ENCODE measurements at places on chromosomes 3 and 15. TPM values are rescaled to one million over a fixed set of nuclear protein-coding genes. Genes with fewer than 3 reads are reported as not detected.
A peak's percentile ranks its signal among the peaks of the same experiment; 100 is the strongest.

Gene CRYGS
- 13.9 TPM for total RNA-seq

Gene ROPN1
- total RNA-seq: not detected

Gene CNTN3
- not detected for total RNA-seq

Gene ACVR2B
- 14.0 TPM for total RNA-seq

Gene PRICKLE2
- not detected for total RNA-seq

Gene LIPH
- total RNA-seq: not detected

Gene SLC28A2
- not detected for total RNA-seq

Gene HACD3
- total RNA-seq: 24.9 TPM

Gene KIF7
- not detected for total RNA-seq

Gene SKOR1
- 0.62 TPM for total RNA-seq

Gene CPEB1
- 0.24 TPM for total RNA-seq

Gene LAMB2
- total RNA-seq: not detected

Gene DPPA2
- not detected for total RNA-seq

Gene ZCWPW2
- 0.77 TPM for total RNA-seq

Gene GOLGA8O
- total RNA-seq: 4.4 TPM

Gene RAB8B
- total RNA-seq: 71.3 TPM

DNA sequence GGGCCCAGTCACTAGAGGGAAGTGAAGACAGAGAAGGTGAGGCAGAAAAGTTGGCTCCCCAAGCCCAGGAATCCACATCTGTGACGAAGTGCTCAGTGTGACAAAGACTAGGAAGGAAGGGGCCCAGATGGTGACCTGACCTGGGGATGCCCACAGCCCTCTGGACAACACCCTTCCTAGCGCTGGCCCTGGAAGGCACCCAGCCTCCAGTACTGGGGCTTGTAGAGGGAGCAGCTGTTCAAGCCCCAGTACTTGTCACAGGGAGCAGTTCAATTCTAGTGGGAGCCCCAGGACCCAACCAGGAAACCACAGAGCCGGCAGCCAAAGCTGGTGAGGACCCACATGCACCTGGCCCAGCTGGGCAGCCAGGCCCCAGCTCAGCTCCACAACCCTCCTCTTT lies 190.8 kb downstream of the XXYLT1 start:
- no peak overlapping the region for H3K4me3 ChIP-seq
- H3K4me1 ChIP-seq: no peaks in the 10 kb centered on the region
- no peak for DNase-seq
- no peaks in the 10 kb centered on the region for H3K36me3 ChIP-seq
- no peaks in the 10 kb centered on the region for H3K27me3 ChIP-seq
- no peak overlapping the region for H3K27ac ChIP-seq

- no peak overlapping the region for H3K27ac ChIP-seq
- H3K4me1 ChIP-seq: no peaks in the 10 kb centered on the region
- peaks cover 13% of the 10 kb centered on the region for H3K36me3 ChIP-seq
- DNase-seq: no peak
- no peaks in the 10 kb centered on the region for H3K27me3 ChIP-seq
These were observed 81.5 kb upstream of the SLC2A2 start for GRCh38 chr3:171108066-171108465.

- H3K27me3 ChIP-seq: peaks cover 30% of the 10 kb centered on the region
- H3K4me1 ChIP-seq: no peaks in the 10 kb centered on the region
- no peak overlapping the region for H3K4me3 ChIP-seq
These were observed 726 bp upstream of the PROK2 start for GRCh38 chr3:71785532-71786216.

DNA sequence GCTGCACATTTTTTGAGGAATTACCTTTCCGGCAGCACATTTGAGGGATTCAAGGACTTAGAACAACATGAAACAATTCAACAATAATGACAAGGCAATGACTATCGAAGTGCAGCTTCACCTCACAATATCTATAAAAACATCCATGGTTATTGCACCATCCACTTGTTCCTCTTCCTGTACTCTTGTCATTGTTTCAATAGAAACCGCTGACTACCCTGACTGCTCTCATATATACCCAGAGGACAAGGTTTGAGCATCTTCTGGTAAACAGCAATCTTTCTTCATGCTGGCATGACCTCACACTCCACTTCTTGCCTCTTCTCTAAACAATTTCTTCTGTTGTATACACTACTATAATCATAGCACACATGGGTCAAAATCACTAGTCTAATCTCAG lies 864.9 kb downstream of the FHIT start:
- H3K27me3 ChIP-seq: no peaks in the 10 kb centered on the region
- no peaks in the 10 kb centered on the region for H3K4me1 ChIP-seq
- no peak overlapping the region for H3K4me3 ChIP-seq
- H3K36me3 ChIP-seq: no peaks in the 10 kb centered on the region
- H3K27ac ChIP-seq: no peak overlapping the region

GRCh38 chr3:119403201-119403600 lies 60.2 kb downstream of the TMEM39A start:
- no peak overlapping the region for H3K27ac ChIP-seq
- no peak overlapping the region for H3K4me3 ChIP-seq
- H3K27me3 ChIP-seq: no peaks in the 10 kb centered on the region
- no peak for DNase-seq
- no peaks in the 10 kb centered on the region for H3K4me1 ChIP-seq
- H3K36me3 ChIP-seq: peaks cover 16% of the 10 kb centered on the region

DNA sequence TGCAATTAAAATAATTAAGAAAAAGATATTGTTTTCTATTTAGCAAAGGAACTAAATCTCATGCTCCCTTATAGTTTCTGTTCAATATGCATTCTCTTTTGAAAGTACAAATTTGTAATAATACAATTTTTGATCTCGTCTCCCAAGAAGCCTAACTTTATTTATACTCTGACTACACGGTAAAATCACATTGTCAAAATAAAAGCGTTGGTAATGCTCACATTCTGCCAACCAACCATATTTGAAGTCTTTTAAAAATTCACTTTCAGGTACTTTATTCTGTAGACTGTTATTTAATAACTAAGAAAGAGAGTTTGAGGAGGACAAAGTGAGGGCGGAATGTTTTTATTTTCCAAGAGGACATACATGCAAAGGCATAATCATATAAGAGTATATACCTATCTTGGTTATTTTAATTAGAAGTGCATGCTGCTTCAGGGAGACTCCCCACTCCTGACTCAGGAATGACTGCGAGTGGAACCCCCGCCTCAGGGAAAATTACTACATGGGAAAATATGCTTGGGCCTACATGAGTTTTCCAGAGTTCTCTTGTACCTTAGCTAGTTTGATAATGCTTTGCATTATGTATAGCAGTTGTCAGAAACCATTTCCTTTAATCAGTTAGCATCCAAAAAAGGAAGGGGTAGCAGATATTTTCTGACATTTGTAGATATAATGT lies 19.3 kb downstream of the MBNL1 start:
- peak overlapping the region; percentile 10 for H3K4me3 ChIP-seq
- no peaks in the 10 kb centered on the region for H3K27me3 ChIP-seq
- no peaks in the 10 kb centered on the region for H3K36me3 ChIP-seq
- DNase-seq: no peak

- no peak overlapping the region for H3K27ac ChIP-seq
- DNase-seq: no peak
- H3K36me3 ChIP-seq: no peaks in the 10 kb centered on the region
- H3K4me3 ChIP-seq: no peak overlapping the region
- H3K4me1 ChIP-seq: no peaks in the 10 kb centered on the region
These were observed 75.0 kb downstream of the COL8A1 start for GRCh38 chr3:99713440-99713839.

DNA sequence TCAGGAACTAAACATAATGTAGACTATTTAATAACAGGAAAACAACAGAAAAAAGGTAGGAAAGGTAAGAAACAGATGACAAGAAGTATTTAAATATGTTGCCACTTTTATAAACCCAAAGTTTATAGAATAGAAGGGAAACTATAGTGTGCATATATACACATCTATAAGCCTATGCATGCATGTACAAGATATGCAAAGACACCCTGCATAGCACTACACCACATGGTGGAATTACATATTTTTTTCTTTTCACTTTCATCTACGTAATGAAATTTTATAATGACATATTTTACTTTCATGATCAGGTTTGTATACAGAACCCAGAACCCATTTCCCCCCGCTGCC lies 136.8 kb downstream of the MEX3B start:
- H3K4me3 ChIP-seq: no peak overlapping the region
- DNase-seq: no peak
- H3K27ac ChIP-seq: no peak overlapping the region
- no peaks in the 10 kb centered on the region for H3K4me1 ChIP-seq

DNA sequence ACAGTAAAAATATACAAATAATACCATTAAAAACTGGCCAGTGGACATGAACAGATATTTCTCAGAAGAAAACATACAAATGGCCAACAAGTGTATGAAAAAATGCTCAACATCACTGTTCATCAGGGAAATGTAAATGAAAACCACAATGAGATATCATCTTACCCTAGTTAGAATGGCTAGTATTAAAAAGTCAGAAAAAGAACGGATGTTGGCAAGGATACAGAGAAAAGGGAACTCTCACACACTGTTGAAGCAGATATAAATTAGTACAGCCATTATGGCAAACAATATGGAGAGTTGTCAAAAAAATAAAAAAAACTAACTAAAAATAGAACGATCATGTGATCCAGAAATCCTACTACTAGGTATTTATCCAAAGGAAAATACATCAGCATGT lies 222.7 kb upstream of the NAALADL2 start:
- no peak overlapping the region for H3K27ac ChIP-seq
- H3K27me3 ChIP-seq: no peaks in the 10 kb centered on the region
- H3K36me3 ChIP-seq: no peaks in the 10 kb centered on the region
- H3K4me1 ChIP-seq: no peaks in the 10 kb centered on the region
- no peak overlapping the region for H3K4me3 ChIP-seq

GRCh38 chr15:88256279-88257230 lies at the start of gene NTRK3:
Gene NTRK3, minus strand, starts transcription at chr15:88256739. Its CDS starts 586 bp downstream, at chr15:88256153.
- DNase-seq: no peak
- no peaks in the 10 kb centered on the region for H3K36me3 ChIP-seq
- no peaks in the 10 kb centered on the region for H3K4me1 ChIP-seq
- no peaks in the 10 kb centered on the region for H3K27me3 ChIP-seq

GRCh38 chr3:181458857-181459256 lies 252.9 kb upstream of the SOX2 start:
- no peaks in the 10 kb centered on the region for H3K27me3 ChIP-seq
- H3K4me1 ChIP-seq: no peaks in the 10 kb centered on the region
- no peak overlapping the region for H3K27ac ChIP-seq
- H3K4me3 ChIP-seq: no peak overlapping the region
- H3K36me3 ChIP-seq: no peaks in the 10 kb centered on the region

- no peak overlapping the region for H3K27ac ChIP-seq
- no peaks in the 10 kb centered on the region for H3K27me3 ChIP-seq
- DNase-seq: no peak
- H3K4me3 ChIP-seq: no peak overlapping the region
- no peaks in the 10 kb centered on the region for H3K36me3 ChIP-seq
These were observed 74.5 kb upstream of the C15orf61 start for GRCh38 chr15:67446449-67446848.

GRCh38 chr15:85780225-85780985 lies 14.3 kb downstream of the KLHL25 start:
- peaks cover 16% of the 10 kb centered on the region for H3K4me1 ChIP-seq
- H3K27me3 ChIP-seq: no peaks in the 10 kb centered on the region
- DNase-seq: no peak
- H3K36me3 ChIP-seq: no peaks in the 10 kb centered on the region
- H3K4me3 ChIP-seq: no peak overlapping the region

GRCh38 chr3:48466386-48467109 lies 20.0 kb downstream of the ATRIP start:
- peak overlapping the region; percentile 87 for H3K4me3 ChIP-seq
- H3K27me3 ChIP-seq: no peaks in the 10 kb centered on the region
- no peak for DNase-seq
- peaks cover 58% of the 10 kb centered on the region for H3K4me1 ChIP-seq
- H3K36me3 ChIP-seq: peaks cover 35% of the 10 kb centered on the region

DNA sequence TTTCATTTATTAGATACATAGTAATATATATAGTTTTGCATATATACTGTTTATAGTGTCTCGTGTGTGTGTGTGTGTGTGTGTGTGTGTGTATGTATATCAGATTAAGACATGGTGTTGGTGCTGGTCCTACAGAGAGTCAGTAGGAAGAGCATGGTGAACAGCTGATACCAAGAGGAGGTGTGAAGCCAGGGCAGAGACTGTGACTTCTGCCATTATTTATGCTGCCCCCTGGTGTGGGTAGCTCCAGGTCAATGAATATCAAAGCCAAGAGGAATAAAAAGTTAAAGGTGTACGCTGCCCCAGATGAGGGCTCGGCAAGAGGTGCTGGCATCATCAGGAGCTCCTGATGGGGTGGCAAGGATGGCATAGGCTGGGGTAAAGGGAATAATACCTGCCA lies 299.5 kb upstream of the RASGRP1 start:
- no peaks in the 10 kb centered on the region for H3K27me3 ChIP-seq
- H3K27ac ChIP-seq: no peak overlapping the region
- H3K36me3 ChIP-seq: no peaks in the 10 kb centered on the region
- DNase-seq: peak; percentile 5
- no peak overlapping the region for H3K4me3 ChIP-seq

DNA sequence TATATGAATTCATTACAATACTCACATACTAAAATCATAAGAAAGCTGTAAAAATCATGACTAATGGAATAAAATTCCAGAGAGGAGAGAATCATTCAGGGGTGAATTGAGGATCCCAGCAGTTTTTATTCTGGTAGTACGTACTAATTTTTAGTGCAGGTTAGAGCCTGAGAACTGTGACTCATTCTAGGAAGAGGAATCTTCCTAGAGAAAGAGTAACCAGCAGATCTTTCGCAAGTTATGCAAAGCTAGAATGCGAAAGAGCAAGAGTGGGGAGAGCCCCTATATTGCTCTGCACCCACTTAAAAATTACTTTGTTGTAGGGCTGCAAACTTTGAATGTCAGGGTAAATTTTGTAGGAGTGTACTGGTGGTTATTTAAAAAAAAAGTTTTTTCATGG lies 303.6 kb upstream of the ARPP21 start:
- no peaks in the 10 kb centered on the region for H3K4me1 ChIP-seq
- no peak overlapping the region for H3K27ac ChIP-seq
- DNase-seq: no peak

DNA sequence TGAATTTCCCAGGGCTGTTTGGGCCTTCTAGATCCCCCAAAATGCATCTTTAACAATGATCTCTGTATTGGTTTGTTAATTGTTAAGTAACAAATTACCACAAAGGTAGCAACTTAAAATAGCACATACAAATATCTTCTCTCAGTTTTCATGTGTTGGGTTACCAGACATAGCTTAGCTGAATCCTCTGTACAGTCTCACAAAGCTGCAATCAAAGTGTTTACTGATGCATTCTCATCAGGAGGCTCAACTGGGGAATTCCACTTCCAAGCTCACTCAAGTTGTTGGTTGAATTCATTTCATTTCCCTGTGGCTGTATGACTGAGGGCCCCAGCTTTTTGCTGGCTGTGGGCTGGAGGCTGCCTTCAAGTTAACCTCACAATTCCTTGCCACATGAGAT lies 297.6 kb downstream of the RPLP1 start:
- H3K4me3 ChIP-seq: no peak overlapping the region
- H3K27me3 ChIP-seq: no peaks in the 10 kb centered on the region
- no peak for DNase-seq
- no peak overlapping the region for H3K27ac ChIP-seq
- H3K4me1 ChIP-seq: peaks cover 16% of the 10 kb centered on the region

GRCh38 chr3:25689226-25689625 lies 24.5 kb upstream of the TOP2B start:
- no peaks in the 10 kb centered on the region for H3K27me3 ChIP-seq
- DNase-seq: no peak
- no peaks in the 10 kb centered on the region for H3K4me1 ChIP-seq
- H3K4me3 ChIP-seq: no peak overlapping the region
- no peak overlapping the region for H3K27ac ChIP-seq
